Brain (organoid and tissue), 16 donors: ENCODE measurements at places on chromosomes 6 and 20. TPM values are rescaled to one million over a fixed set of nuclear protein-coding genes. Genes with fewer than 3 reads are reported as not detected.

The GCNT2 gene
- polyA plus RNA-seq: 9.3 TPM

The TREM2 gene
- 13.7 TPM for polyA plus RNA-seq

The EPPIN gene
- polyA plus RNA-seq: not detected

The ESR1 gene
- polyA plus RNA-seq: 0.20 TPM

The SMLR1 gene
- not detected for polyA plus RNA-seq

The SLC44A4 gene
- 15.7 TPM for polyA plus RNA-seq

The LY6G6C gene
- not detected for polyA plus RNA-seq

The RIPPLY2 gene
- 14.6 TPM for polyA plus RNA-seq

The ANKRD6 gene
- 33.9 TPM for polyA plus RNA-seq

The TMC2 gene
- not detected for polyA plus RNA-seq

The AHI1 gene
- 9.4 TPM for polyA plus RNA-seq

The SYNCRIP gene
- 85.9 TPM for polyA plus RNA-seq

The LIN28B gene
- not detected for polyA plus RNA-seq
